ENCODE measurements at places on chromosomes 12 and 14. TPM values are rescaled to one million over a fixed set of nuclear protein-coding genes. Genes with fewer than 3 reads are reported as not detected.

DNA sequence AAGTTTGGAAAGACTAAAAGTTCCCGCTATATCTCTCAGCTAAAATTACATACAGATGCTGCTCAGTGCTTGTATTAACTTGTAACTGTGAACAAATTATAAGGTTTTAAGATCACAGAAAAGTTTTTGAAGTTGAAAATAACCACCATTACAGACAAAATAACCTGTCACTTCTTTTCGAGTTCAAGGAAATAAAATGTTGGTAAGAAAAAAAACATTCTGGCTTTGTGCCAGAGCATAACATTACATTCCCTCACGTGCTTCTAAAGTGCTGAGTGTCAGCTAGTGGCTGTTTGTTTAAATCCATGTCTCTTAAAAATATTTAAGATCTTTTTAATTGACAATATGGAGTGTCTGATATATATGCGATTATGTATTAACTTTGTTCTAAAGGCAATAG is 27.2 kb upstream of the ADAMTS20 start:
- DNase-seq: no peak

Gene MMP14
- total RNA-seq: 8.3 TPM

Gene NKX2-1
- 0.31 TPM for total RNA-seq

DNA sequence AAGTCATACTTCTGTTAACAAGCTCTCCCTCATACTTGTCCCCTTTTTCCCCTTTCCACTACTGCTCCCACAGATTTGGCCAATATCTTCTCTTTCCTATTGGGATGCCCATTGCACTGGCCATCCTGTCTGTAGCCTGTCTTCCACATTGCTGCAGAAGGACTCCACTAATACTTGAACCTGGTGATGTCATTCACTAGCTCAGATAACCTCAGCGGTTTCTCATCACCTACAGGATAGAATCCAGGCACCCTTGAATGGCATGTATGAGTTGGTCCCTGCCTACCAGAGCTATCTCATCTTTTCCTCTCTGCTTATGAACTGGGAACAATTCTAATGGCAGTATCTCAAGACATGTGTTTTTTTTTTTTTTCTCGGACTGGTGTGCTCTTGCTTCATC is 84.6 kb downstream of the PTPRR start:
- DNase-seq: no peak

Gene RASSF9
- total RNA-seq: 0.47 TPM

- no peak for DNase-seq
Observed at GRCh38 chr12:87756721-87757120, 272.5 kb downstream of the C12orf50 start.

Gene CRIP2
- 70.2 TPM for total RNA-seq

- no peak for DNase-seq
Observed at GRCh38 chr14:31312934-31313333, 105.3 kb upstream of the HECTD1 start.

Gene SOAT2
- not detected for total RNA-seq

DNA sequence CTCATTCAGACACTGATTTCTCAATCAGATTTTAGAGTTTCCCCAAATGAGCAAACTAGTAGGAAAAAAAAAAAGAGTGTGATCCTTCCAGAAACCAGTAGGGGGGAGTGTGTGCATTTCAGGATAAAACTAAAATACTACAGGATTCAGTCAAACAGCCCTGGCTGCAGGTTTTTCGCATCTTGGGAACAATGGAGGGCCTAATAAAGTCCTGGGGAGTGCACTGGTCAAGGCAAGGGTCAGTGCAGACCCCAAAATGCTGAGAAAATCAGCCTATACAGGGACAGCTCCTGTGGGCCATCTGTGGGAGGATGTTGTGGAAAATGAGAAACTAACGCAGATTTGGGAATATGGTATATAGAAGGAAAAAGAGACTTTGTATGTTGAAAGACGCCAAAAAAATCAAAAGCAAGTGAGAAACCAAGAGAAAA is 22.2 kb upstream of the ABCD4 start:
- no peak for DNase-seq

Gene NPFF
- total RNA-seq: not detected

Gene VAMP1
- total RNA-seq: 6.4 TPM

GRCh38 chr12:95494888-95495287 is 20.9 kb downstream of the METAP2 start:
- DNase-seq: no peak

DNA sequence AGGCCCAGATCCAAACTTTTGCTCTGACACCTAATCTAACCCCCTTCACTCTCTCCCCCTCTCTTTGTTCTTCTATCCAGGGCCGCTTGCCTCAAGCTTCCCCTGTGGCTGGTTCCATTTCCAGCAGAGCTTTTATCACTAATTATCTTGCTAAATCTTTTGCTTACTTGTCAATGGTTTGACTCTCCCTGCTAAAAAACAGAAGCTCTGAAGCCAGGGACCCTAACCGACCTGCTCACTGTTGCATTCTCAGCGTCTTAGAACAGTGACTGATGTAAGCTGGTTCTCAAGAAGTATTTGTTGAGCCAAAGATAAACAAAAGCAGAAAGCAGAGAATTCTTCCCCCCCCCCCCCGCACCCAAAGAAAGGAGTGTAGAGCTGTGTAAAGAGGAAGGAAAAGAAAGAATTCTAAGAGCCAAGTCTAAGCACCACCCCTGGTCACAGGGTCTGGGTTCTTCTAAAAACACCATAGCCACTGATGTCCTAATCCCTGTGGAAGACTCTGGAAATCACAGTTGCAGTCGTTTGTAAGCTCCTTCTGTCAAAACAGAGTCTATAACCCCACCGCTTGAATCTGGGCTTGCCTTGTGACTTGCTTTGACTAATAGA is 385.8 kb downstream of the MED13L start:
- DNase-seq: no peak

Gene KRT82
- total RNA-seq: not detected

GRCh38 chr12:130989391-130989790 is 35.7 kb downstream of the ADGRD1 start:
- no peak for DNase-seq

DNA sequence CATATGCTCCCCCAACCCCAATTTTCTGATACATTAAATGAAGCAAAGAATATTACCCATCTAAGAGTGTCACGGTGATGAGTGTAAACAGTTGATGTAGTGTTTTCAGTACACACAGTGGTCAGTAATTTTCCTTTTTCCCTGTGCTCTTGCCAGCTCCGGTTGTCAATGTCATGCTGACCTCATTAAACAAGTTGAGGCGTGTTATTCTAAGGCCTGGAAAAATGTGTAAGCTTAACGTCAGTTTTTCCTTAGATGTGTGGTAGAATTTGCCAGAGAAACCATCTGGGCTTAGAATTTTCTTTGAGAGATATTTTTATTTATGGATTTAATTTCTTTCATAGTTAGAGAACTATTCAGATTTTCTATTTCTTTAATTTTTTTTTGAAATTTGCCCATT is 11.7 kb upstream of the SERPINA6 start:
- DNase-seq: no peak

Gene EXOC3L4
- 1.1 TPM for total RNA-seq

DNA sequence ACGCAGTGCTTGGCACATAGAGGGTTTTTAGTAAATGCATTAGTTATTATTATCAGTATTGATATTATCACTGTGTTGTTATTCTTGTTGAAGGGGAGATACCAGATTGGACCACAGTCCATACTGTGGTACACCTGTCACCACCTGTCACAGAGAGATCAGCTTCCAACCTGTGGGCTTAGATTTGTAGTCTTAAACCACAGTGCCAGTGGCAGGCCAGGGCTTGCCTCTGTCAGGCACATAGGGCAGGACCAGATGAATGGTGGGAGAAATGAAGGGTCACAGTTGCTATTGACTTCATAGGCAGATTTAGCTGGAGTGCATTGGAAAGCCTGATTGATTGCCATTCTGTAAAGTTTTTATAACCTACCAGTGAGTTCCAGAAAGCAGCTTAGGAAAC is 35.1 kb downstream of the ARL1 start:
- no peak for DNase-seq

GRCh38 chr12:120199025-120199424 is 1.9 kb downstream of the RPLP0 start:
- DNase-seq: no peak

GRCh38 chr14:32623300-32624093 is 294.4 kb downstream of the AKAP6 start:
- DNase-seq: no peak

- no peak for DNase-seq
Observed at GRCh38 chr14:20904393-20905029, 13.3 kb downstream of the RNASE3 start.
